Activated T-helper 1 cell treated with Interleukin-2 at 50 U/mL for 16 hours (primary cell): ENCODE measurements at places on chromosomes 5 and 9.

DNA sequence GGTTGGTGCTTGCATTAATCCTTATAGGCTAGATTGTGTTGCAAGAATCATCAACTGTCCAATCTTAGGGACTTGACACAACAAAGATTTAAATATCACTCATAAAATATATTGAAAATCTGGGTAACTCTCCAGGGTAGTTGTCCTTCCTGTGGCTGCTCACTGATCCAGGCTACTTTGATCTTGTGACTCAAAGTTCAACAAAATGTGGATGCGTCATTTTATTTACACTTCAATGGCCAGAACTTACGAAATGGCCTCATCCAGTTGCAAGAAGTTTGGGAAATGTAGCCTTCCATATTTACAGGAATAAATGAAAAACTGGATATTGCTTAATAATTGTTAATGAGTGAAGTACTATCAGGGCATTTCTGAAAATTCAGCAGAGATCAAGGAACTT is 235.5 kb upstream of the ACTBL2 start:
- no peak for DNase-seq

DNA sequence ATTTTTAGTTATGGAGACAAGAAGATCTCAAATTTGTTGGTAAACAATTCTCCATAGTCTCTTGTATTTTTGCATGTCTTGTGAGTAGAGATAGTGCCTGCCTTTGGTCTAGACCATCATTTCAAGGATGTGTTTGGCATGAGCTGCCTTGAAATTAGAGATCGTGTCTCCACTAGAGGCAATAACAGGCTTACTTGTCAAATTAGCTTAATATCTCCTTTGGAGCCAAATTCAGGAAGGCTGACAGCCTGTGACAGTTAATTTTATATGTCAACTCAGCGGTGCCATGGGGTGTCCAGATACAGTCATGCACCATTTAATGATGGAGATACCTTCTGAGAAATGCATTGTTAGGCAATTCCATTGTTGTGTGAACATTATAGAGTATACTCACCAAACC is 24.8 kb upstream of the PRDM9 start:
- no peak for DNase-seq

- no peak for DNase-seq
These were observed 162.8 kb downstream of the ENC1 start for GRCh38 chr5:74477761-74478160.

GRCh38 chr5:1055896-1056610 is 47.5 kb downstream of the NKD2 start:
- DNase-seq = no peak

- DNase-seq = no peak
These were observed at the start of gene SOWAHA for GRCh38 chr5:132812781-132813598. SOWAHA (plus strand) TSS chr5:132813302; CDS start chr5:132813622, 320 bp downstream.

- no peak for DNase-seq
These were observed 496.0 kb upstream of the CLINT1 start for GRCh38 chr5:158354958-158355357.

GRCh38 chr5:130541617-130542221 is 623.3 kb downstream of the HINT1 start:
- no peak for DNase-seq

DNA sequence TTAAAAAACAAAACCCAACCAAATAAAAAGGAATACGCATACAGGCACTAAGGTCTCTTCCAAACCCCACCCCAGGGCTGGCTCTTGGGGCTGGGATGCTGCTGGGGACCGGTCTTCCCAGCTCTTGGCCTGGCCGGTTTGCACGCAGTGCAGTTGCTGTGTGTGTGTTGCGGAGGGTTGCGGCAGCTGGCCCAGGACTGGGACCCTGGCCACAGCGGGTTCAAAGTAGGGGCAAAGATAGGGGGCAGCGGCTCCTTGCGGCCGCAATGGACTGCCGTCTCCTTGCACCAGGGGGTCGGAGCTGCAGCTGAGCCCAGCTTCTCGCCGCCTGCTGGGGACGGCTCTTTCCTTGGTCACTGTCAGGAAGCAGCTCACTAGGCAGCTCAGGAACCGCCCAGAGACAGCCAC is 5.0 kb downstream of the DMRT3 start:
- no peak for DNase-seq

DNA sequence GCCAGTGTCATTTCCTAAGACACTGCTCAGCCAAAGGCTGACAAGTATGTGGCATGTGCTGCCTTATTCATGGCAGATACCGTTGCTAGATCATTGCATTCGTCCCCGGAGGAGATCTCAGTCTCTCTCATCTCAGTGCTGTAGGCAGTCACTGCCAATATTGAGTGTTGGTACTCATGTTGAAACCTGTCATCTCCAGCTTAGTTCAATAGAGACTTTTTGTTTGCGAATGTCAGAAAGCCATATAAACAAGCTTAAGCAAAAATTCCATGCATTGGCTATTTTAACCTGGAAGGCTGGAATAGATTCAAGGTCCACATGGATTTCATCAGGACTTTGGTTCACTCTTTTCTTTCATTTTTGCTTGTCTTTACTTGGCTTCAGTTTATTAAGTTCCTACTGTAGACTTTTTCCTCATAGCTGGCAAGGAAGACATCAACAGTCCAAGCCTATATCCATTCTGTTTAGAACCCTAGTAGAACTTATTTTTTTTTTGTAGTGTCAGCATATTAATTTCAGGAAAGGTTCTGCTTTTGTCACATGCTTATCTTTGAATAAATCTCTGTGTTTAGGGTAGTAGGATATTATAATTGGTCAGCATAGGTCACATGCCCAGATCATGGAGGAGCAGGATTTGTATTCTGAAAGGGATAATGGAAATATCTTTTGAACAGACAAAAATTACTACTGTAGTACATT is 66.8 kb downstream of the FCHO2 start:
- no peak for DNase-seq

- no peak for DNase-seq
These were observed 96.9 kb downstream of the PARP8 start for GRCh38 chr5:50763351-50763750.

GRCh38 chr9:123663529-123663928 is 266.4 kb downstream of the DENND1A start:
- no peak for DNase-seq

GRCh38 chr9:90092508-90092907 is 487.7 kb downstream of the GADD45G start:
- DNase-seq = no peak

DNA sequence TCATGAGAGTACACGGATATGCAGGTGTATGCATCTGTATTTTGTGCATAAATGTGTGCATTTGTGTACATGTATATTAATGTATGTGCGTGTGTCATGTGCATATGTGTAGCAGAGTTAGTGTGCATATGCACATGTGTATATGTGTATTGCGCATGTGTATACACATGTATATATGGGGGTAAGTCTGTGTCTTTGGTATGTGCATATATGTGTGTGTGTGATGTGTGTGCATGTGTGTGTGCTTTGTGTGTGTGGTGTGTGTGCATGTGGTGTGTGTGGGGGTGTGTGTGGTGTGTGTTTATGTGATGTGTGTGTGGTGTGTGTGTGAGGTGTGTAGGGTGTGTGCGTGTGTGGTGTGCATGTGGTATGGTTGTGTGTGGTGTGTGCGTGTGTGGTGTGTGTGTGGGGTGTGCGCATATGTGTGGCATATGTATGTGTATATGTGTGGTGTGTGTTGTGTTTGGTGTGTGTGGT is 13.1 kb upstream of the CTSL start:
- no peak for DNase-seq

GRCh38 chr5:104111632-104112031 is 549.0 kb upstream of the NUDT12 start:
- no peak for DNase-seq

GRCh38 chr9:20650750-20651299 is 28.5 kb upstream of the MLLT3 start:
- DNase-seq = no peak

- DNase-seq = no peak
These were observed 133.3 kb downstream of the CACNA1B start for GRCh38 chr9:138010861-138011260.

DNA sequence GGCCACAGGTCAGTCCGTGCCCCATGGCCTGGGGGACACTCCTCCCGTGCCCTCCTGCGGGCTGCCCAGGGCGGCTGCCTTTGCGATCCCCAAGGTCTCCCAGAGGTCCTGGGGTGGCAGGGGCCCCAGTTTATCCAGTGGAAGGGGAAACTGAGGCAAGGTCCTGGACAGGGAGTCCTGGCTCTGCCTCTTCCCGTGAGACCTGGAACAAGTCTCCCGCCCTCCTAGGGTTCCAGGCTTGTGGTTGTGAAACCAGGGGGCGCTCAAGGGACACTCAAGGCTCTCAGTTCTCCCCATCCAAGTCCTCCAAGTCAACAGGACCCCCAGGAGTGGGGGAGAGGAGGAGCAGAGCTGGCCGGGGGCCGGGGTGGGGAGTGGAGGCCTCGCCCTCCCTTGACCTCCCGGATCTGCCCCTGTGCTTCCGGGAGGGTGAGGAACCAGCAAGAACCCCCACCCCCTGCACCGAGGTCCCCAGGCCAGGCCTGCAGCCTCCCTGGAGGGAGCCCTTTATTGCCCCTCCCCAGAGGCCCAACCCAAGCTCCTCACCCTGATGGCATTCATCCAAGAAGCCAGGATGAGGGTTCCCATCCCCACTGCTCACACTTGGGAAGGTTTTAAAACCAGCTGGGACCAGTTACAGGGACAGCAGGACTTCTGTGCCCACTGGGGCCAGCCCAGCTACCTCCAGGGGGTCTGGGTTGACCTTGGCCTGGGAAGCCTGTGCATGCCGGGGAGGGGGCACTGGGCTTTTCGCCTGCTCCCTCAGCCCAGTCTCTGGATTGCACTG is 24.7 kb upstream of the TMEM250 start:
- no peak for DNase-seq

- no peak for DNase-seq
These were observed 200.5 kb downstream of the EFNA5 start for GRCh38 chr5:107470295-107470582.

GRCh38 chr5:152523964-152524363 is 118.9 kb upstream of the NMUR2 start:
- DNase-seq = no peak

GRCh38 chr5:151262532-151262931 is 9.5 kb downstream of the GM2A start:
- DNase-seq = no peak

GRCh38 chr5:90581956-90582355 is 23.4 kb downstream of the ADGRV1 start:
- DNase-seq = no peak

GRCh38 chr5:35282810-35283209 is 52.5 kb upstream of the PRLR start:
- DNase-seq = no peak

- DNase-seq = no peak
These were observed 2.4 kb downstream of the PRRX2 start for GRCh38 chr9:129667850-129668249.

GRCh38 chr9:18720691-18721090 is 246.7 kb downstream of the ADAMTSL1 start:
- DNase-seq = no peak

DNA sequence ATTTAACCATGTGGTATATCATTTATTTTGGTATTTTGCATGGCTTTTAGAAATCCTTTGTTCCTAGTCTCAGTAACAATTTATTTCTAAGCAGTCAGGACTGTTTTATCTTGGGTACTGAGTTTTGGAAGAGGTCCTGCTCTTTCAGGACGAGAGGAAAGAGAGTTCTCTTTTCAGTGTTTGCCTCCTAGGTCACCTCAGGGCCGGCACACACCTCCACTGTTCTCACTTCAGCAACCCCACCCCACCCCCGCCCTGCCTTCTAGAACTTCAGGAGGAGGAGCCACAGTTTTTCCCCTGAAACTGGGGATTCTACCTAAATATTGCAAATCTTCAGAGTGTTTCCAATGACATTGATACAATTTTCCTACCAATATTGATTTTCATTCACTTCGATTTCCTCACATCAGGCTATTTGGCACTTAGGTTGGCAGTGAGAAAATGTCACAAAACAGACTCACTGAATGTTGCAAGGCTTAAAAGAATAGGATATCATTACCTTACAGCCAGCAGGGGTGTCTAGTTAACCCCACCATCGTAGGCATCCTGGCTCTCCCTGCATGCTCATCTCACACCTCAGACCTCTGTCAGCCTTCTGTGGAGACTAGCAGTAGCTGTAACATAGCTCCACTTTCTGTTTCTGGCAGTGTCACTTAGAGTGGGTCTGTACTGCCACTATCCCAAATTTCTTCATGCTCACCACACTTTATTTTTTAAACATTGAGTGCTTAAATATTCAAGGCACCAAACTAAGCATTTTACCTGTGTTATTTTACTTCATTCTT is 5.4 kb downstream of the IGIP start:
- no peak for DNase-seq

DNA sequence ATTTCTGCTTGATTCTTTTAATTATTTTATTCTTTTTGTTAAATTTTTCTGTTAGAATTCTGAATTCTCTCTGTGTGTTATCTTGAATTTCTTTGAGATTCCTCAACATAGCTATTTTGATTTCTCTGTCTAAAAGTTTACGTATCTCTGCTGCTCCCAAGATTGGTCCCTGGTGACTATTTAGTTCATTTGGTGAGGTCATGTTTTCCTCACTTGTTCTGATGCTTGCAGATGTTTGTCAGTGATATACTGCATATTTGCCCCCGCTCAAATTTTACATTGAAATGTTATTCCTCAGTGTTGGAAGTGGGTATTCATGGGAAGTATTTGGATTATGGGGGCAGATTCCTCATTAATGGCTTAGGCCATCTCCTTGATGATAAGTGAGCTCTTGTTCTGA is 105.3 kb downstream of the PRDM9 start:
- no peak for DNase-seq

- no peak for DNase-seq
These were observed 9.8 kb downstream of the VDAC1 start for GRCh38 chr5:133994990-133995333.

GRCh38 chr9:5958273-5958672 is 57.2 kb downstream of the RANBP6 start:
- DNase-seq = no peak

DNA sequence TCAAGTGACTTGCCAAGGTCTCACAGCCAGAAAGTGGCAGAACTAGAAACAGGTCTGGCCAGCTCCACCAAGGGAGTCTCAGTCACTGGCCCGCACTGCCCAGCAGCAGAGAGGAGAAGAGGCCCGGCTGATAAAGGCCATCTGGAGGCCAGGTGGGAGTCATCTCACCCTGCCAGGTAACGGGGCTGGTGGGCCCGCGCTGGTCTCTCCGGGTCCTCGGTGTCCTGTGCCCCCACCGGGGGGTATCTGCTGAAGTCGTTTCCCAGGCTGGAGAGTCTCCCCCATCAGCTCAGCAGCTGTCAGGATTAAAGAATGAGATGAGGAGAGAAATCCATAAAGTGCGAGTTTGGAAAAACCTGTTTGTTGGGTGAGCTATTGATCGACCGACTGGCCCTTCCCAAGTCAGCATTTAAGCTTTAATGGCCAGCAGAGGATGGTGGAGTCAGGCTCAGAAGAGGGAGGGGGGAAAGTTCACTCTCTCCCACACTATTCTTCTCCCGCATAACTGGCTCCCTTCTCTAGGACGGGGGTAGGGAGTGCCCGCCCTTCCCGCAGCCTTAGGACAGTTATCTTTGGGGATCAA is 30.3 kb downstream of the LMX1B start:
- DNase-seq = no peak

GRCh38 chr9:35702696-35703095 is 13.0 kb upstream of the TPM2 start:
- DNase-seq = no peak
